ENCODE measurements at places on chromosomes 1 and 21.
A peak's percentile ranks its signal among the peaks of the same experiment; 100 is the strongest.

DNA sequence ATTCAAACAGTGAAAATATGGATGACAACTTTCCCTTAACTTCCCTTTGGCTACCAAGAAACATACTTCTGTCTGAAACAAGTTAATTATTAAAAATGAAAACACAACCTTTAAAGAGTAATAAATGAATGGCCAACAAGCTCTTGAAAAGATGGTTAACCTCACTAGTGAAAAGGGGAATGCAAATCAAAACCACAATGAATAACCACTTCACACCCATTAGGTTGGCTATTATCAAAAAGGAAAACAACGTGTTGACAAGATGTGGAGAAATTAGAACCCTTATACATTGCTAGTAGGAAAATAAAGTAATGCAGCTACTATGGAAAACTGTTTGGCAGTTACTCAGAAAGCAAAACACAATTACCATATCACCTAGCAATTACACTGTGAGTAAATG, 14.1 kb downstream of the COP1 start:
- DNase-seq = no peak

GRCh38 chr1:7339953-7340352, 431.1 kb upstream of the VAMP3 start:
- DNase-seq = no peak

GRCh38 chr1:107950464-107950863, 14.5 kb downstream of the VAV3 start:
- no peak for DNase-seq

DNA sequence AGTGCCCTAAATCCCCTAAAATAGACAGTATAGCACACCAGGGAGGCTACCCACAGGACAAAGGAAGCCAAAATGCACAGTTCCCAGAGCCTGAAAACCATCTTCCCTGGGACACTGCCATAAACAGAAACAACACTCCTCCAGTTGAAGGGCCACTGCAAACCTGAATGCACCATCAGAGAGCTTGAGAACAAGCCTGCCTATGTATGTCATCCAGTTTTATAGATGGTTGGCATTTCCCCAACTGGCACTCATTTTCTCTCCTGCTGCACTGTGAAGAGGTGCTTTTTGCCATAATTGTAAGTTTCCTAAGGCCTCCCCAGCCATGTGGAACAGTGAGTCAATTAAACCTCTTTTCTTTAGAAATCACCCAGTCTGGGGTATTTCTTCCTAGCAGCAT, 169.0 kb downstream of the AGBL4 start:
- no peak for DNase-seq

DNA sequence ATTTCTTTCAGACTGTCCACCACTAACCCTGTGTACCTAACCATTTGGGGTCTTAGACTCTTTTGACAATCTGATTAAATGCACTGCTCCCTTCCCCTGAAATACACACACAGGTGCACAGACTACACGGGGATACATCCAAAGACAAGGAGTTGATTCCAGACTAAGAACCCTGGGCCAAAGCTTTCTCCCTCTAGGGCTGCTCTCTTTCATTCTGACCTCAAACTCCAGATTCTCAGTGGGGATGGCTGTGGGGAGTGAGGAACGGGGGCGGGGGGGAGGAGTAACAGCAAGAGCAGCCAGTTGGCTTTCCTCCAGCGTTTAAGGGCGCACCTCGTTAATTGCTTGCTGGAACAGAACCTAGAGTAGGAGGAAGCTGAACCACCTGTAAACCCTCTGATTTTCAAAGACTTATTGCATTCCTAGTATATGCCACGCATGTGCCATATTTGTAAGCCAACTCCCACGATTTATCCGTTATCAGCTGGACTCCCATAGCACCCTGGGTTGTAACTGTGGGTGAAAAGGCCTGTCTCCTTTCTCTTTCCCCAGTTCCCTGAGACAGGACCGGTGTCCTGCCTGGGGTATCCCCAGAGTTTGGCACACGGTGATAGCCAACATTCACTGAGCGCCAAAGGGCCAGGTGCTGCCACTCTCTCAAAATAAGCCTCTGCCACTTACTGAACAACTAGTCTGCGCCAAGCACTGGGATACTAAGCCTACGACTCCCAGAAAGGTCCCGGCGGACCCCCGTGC, 920 bp downstream of the MTHFR start:
- peak; percentile 43 for DNase-seq

- DNase-seq = no peak
Observed at GRCh38 chr1:15786581-15786980, 20.9 kb downstream of the UQCRHL start.

GRCh38 chr1:6035719-6036118, 10.0 kb upstream of the KCNAB2 start:
- DNase-seq = no peak

GRCh38 chr1:245248231-245248731, 93.5 kb downstream of the KIF26B start:
- DNase-seq = no peak

GRCh38 chr1:232471250-232471649, 158.7 kb downstream of the SIPA1L2 start:
- no peak for DNase-seq

DNA sequence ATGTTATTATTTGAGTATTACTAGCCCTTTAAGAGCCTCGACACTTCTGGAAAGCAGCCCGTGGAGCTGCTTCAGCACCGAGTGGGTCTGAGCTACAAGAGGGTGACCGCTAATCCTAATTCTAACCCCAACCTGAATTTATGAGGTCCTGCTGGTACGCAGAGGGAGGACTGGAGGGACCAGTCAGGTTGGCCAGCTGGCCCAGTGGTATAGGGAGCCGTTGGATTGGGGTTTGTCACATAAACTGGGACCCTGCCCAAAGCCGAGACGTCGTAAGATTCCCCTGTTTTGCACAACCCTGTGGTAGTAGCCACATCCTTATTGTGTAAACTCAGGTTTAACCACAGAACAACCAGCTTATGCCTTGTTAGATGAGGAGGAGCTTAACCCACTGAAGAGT, 60.8 kb upstream of the F3 start:
- DNase-seq = peak; percentile 44

DNA sequence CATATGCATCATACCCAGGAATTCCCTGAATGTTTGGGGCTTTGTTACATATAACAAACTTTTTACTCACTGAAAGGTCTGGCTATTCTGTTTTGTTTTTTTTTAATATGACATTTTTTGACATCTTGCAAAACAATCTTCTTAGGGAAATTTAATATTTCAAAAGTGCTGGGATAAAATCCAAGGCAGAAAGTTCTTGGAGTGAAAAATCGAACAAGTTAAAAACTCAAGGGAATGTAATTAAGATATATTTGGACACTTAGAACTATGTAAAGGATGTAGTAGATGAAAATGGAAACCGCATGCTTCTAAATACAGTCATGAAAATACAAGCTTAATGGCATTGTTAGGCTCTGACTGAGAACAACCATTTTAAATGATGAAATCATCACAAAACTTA, 8.6 kb downstream of the CHODL start:
- DNase-seq = no peak

DNA sequence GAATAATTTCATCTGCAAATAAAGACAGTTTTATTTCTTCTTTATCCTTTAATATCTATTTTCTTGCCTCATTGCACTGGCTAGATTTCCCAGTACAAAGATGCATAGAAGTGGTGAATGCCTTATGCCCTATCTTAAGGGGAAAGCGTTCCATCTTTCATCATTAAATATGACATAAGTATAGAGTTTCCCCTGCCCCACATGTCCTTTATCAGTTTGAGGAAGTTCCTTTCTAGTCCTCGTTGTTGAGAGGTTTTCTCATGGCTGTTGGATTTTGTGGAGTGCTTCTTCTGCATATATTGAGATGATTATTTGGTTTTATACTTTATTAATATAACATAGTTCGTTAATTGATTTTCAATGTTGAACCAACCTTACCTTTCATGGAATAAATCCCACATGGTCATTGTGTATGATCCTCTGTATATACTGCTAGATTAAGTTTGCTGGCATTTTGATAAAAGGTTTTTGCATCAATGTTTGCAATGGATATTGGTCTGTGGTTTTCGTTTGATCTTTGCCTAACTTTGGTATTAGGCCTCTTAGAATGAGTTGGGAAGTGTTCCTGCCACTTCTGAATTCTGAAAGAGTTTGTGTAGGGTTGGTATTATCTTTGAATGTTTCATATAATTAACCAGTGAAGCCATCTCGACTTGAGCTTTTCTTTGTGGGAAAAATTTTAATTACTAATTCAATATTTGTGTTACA, 15.6 kb downstream of the PRKACB start:
- no peak for DNase-seq

Data from CD4-positive, alpha-beta T cell treated with Interleukin-17A for 1 hour (primary cell).